Occipital lobe (tissue), 3 donors: ENCODE measurements at places on chromosomes 6 and 20. TPM values are rescaled to one million over a fixed set of nuclear protein-coding genes. Genes with fewer than 3 reads are reported as not detected.

The BCAS4 gene
- 9.8 TPM for total RNA-seq

The IMPG1 gene
- not detected for total RNA-seq

The APCDD1L gene
- not detected for total RNA-seq

The MBOAT1 gene
- total RNA-seq = 3.1 TPM

The ULBP3 gene
- 6.2 TPM for total RNA-seq

The HLA-G gene
- total RNA-seq = not detected

The DEFB124 gene
- not detected for total RNA-seq

The HM13 gene
- total RNA-seq = 27.8 TPM

The LYRM4 gene
- 16.2 TPM for total RNA-seq

The RRAGD gene
- 99.2 TPM for total RNA-seq

The BPIFB4 gene
- not detected for total RNA-seq

The DZANK1 gene
- 4.2 TPM for total RNA-seq

The FOXC1 gene
- 4.8 TPM for total RNA-seq

The RFX6 gene
- total RNA-seq = not detected

The PACSIN1 gene
- total RNA-seq = 2.8 TPM

The SLC12A5 gene
- 19.2 TPM for total RNA-seq

The CD93 gene
- total RNA-seq = 13.6 TPM

The NTSR1 gene
- total RNA-seq = 6.7 TPM

The TMEM74B gene
- total RNA-seq = 8.0 TPM

The FNDC1 gene
- 1.1 TPM for total RNA-seq

The EZR gene
- total RNA-seq = 162 TPM

The ATP9A gene
- 260 TPM for total RNA-seq

The RAD21L1 gene
- not detected for total RNA-seq

The PPDPF gene
- 43.5 TPM for total RNA-seq

The SLC22A16 gene
- total RNA-seq = 0.31 TPM

The PNPLA1 gene
- total RNA-seq = not detected
